Activated T-cell treated with anti-CD3 and anti-CD28 coated beads, Interleukin-2, amount 50 U/mL, for 24 hours (primary cell): ENCODE measurements at places on chromosomes 6 and 20.

DNA sequence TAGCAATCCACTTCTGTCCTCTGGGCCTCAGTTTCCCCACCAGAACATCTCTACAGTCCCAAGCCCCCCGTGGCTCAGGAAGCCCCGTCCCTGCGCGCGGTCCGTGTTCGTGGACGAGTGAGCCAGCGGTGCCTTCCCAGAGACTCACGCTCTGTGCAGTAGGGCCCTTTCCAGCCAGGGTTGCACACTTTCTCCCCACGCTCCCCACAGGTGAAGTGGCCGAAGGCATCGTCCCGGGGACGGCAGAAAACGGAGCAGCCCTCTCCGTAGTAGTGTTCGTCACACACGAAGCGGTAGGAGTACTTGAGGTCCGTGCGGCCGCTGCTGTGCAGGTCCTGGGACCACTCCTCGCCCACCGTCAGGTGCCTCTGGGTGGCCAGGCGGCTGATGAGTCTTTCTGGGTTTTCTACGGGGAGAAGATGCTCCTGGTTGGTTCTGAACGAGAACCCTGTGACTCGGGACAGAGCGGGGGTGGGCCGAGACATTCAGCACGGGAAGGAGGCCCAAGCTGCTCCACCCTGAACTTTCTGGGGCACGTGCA, 2.7 kb downstream of the DLL1 start:
- DNase-seq, result peak; percentile 26

DNA sequence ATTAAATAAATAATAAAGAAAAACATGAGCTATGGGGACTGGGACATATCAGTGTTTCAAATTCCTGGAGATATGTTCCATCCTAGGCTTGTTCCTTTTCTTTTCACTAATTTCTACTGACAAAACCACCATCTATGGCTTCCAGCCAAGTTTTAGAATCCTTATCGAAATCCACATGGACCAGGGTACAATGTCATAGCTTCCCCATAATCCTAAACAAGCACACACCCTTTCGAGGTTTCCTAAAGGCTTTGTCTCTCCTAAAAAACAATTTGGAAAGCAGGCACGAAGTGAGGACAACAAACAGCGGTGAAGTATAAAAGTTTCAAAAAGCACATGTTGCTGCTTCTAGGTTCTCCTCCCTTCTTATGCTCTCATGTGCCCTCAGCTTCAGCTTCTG, 13.3 kb upstream of the DST start:
- DNase-seq, result no peak

DNA sequence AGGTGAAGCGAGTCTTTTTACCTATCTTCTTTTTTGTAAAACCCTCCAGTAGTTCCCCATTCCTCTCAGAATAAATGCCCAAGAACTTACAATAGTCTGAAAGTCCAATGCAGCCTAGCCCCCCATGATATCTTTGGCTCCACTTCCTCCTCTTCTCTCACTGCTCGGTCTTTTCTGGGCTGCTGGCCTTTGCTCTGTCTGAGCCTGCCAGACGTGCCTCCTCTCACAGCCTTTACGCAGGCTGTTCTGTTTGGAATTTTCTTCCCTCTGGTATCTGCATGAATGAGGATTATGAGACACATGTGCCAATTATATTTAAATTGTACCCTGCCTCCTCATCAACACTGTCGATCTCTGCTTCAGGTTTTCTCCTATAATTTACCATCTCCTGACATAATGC, 174.1 kb downstream of the EYA4 start:
- no peak for DNase-seq

DNA sequence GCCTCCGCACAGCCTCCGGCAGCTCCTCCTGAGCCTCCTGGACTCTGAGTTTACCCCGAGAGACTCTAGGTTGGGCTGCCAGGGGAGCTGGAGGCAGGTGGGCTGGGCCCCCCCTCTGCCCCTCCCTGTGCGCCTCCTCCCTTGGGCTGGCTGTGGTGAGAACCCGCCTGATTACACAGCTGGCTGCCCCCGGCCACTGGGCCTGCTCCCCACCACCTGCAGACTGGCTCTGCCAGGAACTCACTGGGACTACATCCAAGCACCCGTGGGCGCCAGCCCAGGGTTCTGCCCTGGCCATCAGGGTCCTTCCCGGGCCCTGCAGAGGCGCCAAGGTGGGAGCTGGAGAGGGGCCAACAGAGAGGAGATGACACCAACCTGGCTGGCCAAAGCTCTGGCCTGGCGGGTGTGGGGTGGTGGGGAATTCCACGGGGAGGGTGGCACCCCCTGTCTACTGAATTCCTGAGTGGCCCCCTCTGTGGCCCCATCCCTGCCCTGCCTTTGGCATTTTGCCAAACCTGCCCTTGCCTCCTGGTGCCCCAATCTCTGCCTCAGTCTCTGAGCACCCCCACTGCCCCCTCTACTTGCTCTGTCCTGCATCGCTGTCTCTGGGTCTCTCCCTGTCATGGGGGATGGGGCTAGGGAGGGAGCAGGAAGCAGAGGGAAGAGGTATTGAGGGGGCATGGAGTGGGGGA, 21.9 kb upstream of the CDH22 start:
- DNase-seq, result no peak

- DNase-seq, result no peak
Measured at GRCh38 chr6:56806368-56806767, 148.5 kb upstream of the BEND6 start.

GRCh38 chr6:108331982-108332381, 37.1 kb downstream of the AFG1L start:
- no peak for DNase-seq

DNA sequence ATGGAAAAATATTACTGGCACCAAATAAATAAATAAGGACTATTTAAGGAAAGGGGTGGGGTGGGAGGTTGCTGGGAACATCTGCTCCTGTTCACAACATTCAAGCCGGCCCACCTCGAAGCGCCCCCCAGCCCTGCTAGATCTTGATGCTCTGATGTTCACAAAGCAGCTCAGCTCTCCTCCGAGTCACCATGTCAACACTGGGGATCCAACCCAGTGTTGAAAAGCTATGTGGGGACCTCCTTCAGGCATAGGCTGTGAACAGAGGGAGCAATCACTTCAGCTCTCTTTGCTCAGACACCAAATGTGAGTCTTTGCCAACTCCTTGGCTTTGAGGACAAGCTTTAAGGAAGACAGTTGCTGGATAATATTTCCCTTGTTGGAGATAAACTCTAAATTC, 176.8 kb upstream of the NT5E start:
- no peak for DNase-seq

DNA sequence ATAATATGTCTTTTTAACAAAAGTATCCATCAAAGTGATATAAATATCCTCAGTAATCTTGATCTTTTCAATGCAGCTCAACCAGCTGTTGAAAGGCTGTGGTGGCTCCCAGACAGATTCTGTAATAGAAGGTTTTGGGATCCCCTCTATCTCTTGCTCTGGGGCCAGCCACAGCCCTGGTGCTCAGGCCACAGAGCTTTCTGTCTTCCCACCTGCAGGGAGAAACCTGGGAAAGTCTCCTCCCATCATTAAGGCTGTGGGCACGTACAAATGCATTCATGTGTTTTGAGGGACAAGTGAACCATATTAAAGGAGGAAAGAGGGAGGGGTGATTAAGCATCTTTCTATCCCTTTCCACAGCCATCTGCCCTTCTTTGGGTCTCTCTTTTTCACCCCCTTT, 183.1 kb downstream of the PRDM13 start:
- no peak for DNase-seq

- no peak for DNase-seq
Measured at GRCh38 chr6:159259441-159260125, 90.4 kb downstream of the FNDC1 start.

GRCh38 chr6:81984599-81984998, 232.1 kb upstream of the TENT5A start:
- DNase-seq, result no peak
